Sigmoid colon (tissue), 7 donors: ENCODE measurements at places on chromosomes 2 and 18. TPM values are rescaled to one million over a fixed set of nuclear protein-coding genes. Genes with fewer than 3 reads are reported as not detected.

KLHL41 gene
- 2.2 TPM for total RNA-seq

COPS9 gene
- total RNA-seq = 306 TPM

GALNT3 gene
- total RNA-seq = 0.41 TPM

FASTKD1 gene
- 15.1 TPM for total RNA-seq

KDM3A gene
- total RNA-seq = 31.6 TPM

CDH2 gene
- 4.9 TPM for total RNA-seq

ALLC gene
- not detected for total RNA-seq

ITGB6 gene
- not detected for total RNA-seq

SMARCAL1 gene
- 16.1 TPM for total RNA-seq

MC2R gene
- total RNA-seq = not detected

HOXD8 gene
- 10.2 TPM for total RNA-seq

SERPINB5 gene
- total RNA-seq = not detected

DNAJC10 gene
- 50.1 TPM for total RNA-seq

KLHL29 gene
- 18.8 TPM for total RNA-seq

ACTG2 gene
- total RNA-seq = 5,728 TPM

PARD6G gene
- total RNA-seq = 9.9 TPM

SULT1C2 gene
- 0.28 TPM for total RNA-seq

KYNU gene
- 1.4 TPM for total RNA-seq

CNTNAP5 gene
- 4.5 TPM for total RNA-seq

DOK1 gene
- 17.9 TPM for total RNA-seq

PFN4 gene
- not detected for total RNA-seq

PCARE gene
- total RNA-seq = under 0.01 TPM

EVX2 gene
- 1.9 TPM for total RNA-seq

ABCB11 gene
- not detected for total RNA-seq

SMC6 gene
- total RNA-seq = 10.7 TPM

TLX2 gene
- total RNA-seq = 1.6 TPM

ANKRD53 gene
- 1.1 TPM for total RNA-seq

TGFA gene
- total RNA-seq = 0.33 TPM
